ENCODE measurements at places on chromosomes 2 and 18.

- DNase-seq: no peak
These were observed 32.6 kb downstream of the FASTKD2 start for GRCh38 chr2:206798000-206798399.

- no peak for DNase-seq
These were observed 137.2 kb downstream of the CDH2 start for GRCh38 chr18:28039691-28040090.

DNA sequence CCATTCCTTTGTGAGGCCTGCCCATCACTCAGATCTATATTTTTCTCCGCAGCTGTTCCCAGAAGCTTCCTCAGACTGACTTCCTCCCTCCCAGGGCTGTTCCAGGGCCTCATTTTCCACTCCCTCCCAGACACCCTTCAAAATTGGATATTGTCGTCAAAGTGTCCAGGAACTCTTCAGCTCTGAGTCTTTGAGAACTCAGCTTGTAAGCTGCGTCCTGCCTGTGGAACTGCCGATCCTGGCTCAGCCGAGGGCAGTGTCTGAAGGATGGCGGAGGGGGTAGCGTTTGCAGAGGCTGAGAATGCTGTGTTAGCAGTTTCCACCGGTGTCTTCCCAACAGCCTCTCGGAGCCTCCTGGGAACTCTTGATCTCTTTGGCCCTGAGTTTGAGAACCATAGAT is 27.1 kb downstream of the NCK2 start:
- DNase-seq: no peak

DNA sequence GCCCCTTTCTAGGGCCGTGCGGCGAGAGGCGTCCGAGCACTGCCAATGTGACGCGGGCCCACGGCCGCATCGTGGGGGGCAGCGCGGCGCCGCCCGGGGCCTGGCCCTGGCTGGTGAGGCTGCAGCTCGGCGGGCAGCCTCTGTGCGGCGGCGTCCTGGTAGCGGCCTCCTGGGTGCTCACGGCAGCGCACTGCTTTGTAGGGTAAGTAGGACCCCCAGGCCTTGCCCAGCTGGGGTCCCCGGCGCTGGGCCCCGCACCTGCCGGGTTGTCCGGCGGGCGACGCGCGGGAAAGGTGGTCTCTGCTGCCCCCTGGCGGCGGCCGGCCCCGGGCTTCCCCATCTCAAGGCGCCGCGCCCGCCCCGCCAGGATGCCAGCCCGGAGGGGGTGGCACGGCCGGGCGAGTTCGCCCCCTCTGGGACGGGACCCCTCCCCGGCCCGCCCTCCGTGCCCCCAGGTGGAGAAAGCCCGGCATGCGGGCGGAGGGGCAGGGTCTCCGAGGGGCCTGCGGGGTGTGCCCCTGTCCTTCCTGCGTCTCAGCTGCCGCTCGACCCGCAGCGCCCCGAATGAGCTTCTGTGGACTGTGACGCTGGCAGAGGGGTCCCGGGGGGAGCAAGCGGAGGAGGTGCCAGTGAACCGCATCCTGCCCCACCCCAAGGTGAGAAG is 1.9 kb downstream of the PRSS56 start:
- DNase-seq: peak; percentile 51

- no peak for DNase-seq
These were observed 175.9 kb upstream of the KLHL29 start for GRCh38 chr2:23209059-23209458.

- no peak for DNase-seq
These were observed 117.7 kb upstream of the MCFD2 start for GRCh38 chr2:47033102-47033880.
